ENCODE measurements at places on chromosomes 1 and 21. TPM values are rescaled to one million over a fixed set of nuclear protein-coding genes. Genes with fewer than 3 reads are reported as not detected.

DNA sequence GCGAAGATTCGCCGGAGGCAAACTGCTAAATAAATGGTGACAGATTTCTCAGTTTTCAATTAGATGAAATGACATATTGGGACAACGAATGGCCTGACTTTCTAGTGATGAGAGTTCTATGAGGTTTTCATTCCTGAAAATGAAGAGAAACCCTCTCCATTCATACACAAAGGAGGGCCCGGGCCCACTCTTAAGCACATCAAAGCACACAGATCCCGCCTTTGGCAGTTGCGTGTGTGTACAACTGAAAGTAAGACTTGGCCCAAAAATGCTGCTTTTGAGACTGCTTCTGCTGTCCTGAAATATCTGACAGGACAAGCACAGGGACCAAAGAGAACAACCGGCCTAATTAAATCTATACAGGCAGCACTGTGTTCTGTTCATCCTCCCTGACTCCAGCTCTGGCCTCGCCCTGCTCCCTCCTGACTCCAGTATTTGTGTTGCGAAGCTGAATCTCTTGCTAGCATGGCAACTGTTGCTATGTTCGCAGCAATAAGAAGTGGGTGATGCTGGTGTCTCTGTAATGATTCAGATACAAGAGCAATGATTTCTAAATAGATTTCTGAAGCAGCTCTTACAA is 7.4 kb downstream of the LRRC53 start:
- DNase-seq = no peak

- no peak for DNase-seq
Observed at GRCh38 chr1:38728585-38728908, 131.0 kb downstream of the RRAGC start.

DNA sequence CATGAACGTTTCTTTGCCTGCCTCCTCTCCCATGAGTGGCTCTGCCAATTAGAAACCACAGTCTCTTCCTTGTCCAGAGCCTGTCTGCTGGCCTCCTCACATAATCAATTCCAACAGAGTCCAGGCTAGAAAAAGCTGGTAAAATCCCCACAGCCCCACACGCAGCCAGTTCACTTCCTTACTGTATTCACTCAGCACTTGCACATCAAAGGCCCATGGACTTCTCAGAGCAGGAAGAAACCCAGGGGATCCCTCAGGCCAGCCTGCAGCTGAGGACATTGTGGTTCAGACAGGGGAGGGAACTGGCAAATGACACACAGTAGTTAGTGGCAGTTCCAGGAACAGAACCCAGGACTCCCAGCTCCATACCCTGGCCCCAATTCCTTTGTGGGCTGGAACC is 171.6 kb upstream of the EDN2 start:
- DNase-seq = no peak

- DNase-seq = no peak
Observed at GRCh38 chr21:37408464-37409193, 42.1 kb downstream of the DYRK1A start.

- DNase-seq = no peak
Observed at GRCh38 chr1:200328379-200328778, 81.5 kb downstream of the ZNF281 start.

DNA sequence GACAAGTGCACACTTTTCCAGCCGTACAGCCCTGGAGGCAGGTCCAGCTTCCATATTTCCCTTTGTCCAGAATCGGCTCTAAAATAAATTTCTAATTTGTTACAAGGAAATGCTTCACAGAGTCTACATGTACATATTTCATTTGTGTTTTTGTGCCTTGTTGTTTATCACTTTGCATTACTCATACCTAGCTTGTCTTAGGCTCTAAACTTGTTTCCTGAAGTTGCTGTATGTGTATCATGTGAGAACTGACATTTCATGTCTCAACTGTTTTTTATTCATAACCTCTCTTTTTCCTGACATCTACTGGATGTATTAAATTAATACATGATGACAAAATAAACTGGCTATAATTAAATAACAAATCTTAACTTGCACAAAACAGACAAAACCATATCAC is 7.5 kb downstream of the CYYR1 start:
- no peak for DNase-seq

DNA sequence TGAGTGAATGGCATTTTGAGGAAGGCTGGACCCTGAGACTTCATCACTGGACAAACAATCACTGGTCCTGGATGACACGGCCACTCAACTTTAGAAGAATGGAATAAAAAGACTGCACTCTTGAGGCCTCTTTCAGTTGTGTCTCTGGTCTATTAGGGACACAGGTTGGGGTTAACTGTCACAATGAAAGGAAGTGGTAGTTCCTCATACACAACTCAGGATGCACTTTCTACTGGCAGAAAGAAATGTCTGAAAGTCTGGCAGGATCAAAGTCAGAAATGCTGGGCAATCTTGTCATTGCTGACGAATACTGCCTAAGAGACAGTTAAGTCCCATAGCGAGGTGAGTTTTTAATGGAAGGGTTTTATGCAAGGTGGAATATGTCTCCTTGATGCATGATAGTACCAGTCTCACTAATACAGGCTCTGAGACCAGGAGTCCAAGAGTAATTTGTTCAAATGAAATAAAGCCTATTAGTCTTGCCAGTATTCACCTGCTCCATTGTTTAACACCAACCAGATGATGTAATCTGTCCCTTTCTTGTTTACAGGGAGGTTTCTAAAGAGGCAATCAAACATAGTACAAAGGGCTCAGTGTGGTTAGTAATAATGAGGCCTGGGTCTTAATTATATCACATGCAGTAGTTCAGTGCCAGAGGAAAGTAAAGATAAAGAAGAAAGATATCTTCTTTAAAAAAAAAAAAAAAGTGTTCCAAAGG is 11.2 kb upstream of the RRP15 start:
- DNase-seq = no peak

DNA sequence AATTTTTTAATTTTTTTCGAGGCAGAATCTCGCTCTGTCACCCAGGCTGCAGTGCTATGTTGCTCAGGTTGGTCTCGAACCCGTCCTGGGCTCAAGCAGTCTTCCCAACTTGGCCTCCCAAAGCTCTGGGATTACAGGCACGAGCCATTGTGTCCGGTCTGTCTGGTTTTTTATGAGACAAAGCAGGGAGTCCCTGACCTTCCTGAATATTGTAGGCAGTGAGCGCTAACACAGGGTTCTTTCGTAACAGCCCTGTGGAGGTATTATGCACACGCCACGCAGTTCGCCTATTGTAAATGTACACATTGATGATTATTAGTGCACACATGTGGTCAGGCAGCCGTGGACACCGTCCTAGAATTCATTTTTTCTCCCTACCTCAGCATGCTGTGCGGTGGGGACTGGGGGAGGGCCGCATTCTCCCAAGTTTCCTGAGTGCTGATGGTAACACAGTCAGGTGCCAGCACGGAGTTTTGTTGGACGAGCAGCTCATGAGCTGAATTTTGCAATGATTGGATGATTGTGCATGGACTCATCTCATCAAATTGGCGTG is 19.6 kb downstream of the SPSB1 start:
- no peak for DNase-seq

DNA sequence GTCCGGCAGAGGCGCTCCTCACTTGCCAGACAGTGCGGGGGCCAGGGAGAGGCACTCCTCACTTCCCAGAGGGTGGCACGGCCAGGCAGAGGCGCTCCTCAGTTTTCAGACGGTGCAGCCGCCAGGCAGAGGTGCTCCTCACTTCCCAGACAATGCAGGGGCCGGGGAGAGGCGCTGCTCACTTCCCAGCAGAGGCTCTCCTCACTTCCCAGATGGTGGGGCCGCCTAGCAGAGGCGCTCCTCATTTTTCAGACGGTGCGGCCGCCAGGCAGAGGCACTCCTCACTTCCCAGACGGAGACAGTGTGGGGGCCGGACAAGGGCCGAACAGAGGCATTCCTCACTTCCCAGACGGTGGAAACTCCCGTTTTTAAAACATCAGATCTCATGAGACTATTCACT is 238.4 kb upstream of the CACYBP start:
- DNase-seq = no peak

- no peak for DNase-seq
Observed at GRCh38 chr1:243482141-243483022, 226.5 kb downstream of the SDCCAG8 start.

- no peak for DNase-seq
Observed at GRCh38 chr1:79839882-79840281, 833.4 kb upstream of the ADGRL4 start.

DNA sequence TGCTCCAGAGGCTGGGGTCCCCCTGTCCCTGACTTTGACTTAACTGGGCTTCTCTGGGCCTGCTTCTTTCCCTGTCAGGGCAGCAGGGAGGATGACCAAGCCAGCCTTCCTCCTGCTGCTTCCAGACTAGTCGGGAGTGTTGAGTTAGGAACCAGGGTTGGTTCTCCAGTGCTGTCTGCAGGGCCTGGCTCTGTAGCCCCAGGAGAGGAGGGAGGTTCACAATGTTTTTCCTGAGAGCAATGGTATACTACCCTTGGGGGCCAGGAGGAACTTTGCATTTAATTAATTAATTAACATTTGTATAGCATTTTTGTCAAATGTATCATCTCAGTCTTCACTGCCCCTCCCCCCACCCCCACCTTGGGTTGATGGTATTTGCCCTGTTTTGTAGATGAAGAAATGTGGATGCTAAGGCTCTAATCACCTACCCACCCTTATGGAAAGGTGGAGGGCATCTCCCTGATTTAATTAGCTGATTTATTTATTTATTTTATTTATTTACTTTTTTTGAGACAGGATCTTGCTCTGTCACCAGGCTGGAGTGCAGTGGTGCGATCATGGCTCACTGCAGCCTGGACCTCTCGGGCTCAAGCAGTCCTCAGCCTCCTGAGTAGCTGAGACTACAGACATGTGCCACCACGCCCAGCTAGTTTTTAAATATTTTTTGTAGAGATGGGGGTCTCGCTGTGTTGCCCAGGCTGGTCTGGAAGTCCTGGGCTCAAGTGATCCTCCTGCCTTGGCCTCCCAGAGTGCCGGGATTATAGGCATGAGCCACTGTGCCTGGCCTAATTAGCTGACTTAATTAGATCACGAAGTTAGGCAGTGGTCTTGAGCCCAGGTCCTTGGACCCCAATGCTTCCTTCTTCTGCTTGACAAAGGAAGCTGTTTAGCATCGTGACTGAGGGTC is 6.6 kb downstream of the H6PD start:
- DNase-seq = no peak

DNA sequence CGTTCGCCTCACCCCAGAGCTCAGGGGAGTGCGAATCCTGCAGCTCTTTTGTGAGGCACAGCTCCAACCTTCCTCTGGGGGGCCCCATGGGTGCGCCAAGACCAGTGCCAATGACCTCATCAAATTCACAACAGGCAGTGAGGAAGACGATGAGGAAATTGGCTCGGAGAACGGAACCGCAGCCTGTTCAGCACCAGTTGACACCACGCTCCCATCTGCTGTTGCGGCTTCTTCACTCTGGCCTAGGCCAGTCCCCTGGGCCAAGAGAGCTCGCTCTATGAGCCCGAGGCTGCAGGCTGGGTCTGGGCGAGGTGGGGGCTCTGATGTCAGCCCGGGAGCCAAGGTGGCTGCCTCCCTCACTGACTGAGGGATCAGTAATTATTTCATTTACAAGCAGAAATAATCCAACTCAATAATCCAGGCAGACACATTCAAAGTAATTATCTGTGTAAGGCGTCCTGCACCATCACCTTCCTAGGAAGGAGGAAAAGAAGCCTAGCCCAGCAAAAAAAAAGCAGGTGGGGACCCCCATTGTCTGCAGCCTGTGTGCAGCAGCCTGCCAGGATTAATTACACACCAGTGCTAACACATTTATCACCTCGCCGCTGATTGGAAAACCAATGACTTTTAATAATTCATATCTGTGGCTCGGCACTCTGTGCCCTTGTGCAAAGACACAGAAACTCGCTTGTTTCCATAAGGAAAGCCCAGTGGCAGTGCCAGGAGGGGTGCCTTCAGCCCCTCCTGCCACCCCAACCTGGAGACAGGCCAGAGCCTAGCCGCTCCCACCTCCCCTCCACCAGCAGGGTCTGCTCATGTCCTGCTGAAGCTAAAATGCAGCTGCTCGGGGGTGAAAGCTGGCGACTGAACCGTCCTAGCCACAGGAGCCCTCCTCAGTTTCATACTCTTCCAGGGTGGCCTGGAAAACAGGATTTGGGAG is 1.9 kb downstream of the PLEKHA6 start:
- DNase-seq = no peak

GRCh38 chr1:185680453-185680852 is 53.7 kb upstream of the HMCN1 start:
- DNase-seq = no peak

DNA sequence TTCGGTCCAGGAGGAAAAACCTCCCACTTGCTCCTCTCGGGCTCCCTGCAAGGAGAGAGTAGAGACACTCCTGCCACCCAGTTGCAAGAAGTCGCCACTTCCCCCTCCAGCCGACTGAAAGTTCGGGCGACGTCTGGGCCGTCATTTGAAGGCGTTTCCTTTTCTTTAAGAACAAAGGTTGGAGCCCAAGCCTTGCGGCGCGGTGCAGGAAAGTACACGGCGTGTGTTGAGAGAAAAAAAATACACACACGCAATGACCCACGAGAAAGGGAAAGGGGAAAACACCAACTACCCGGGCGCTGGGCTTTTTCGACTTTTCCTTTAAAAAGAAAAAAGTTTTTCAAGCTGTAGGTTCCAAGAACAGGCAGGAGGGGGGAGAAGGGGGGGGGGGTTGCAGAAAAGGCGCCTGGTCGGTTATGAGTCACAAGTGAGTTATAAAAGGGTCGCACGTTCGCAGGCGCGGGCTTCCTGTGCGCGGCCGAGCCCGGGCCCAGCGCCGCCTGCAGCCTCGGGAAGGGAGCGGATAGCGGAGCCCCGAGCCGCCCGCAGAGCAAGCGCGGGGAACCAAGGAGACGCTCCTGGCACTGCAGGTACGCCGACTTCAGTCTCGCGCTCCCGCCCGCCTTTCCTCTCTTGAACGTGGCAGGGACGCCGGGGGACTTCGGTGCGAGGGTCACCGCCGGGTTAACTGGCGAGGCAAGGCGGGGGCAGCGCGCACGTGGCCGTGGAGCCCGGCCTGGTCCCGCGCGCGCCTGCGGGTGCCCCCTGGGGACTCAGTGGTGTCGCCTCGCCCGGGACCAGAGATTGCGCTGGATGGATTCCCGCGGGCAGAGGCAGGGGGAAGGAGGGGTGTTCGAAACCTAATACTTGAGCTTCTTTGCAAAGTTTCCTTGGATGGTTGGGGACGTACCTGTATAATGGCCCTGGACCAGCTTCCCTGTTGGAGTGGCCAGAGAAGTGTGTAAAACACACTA is 45.3 kb downstream of the MRPL39 start:
- DNase-seq = peak; percentile 31

GRCh38 chr1:27047914-27048313 is 35.3 kb upstream of the TENT5B start:
- DNase-seq = no peak

- DNase-seq = no peak
Observed at GRCh38 chr21:27201197-27201596, 234.3 kb upstream of the ADAMTS5 start.

GRCh38 chr1:103941086-103941485 is 191.4 kb downstream of the AMY1C start:
- DNase-seq = no peak

MX2 gene
- 0.69 TPM for total RNA-seq

ZNF670 gene
- 13.0 TPM for total RNA-seq

S100A5 gene
- not detected for total RNA-seq

C1orf56 gene
- total RNA-seq = 7.0 TPM

UBL4B gene
- not detected for total RNA-seq

OLFML2B gene
- 1.8 TPM for total RNA-seq

ETV3L gene
- total RNA-seq = 0.67 TPM

Data from progenitor cell of endocrine pancreas (in vitro differentiated cells).